CD14-positive monocyte (primary cell): ENCODE measurements at places on chromosomes 1 and 21. TPM values are rescaled to one million over a fixed set of nuclear protein-coding genes. Genes with fewer than 3 reads are reported as not detected.

The ADGRL4 gene
- not detected for polyA plus RNA-seq

The ATP6V1G3 gene
- polyA plus RNA-seq: not detected in 2 replicates

The KCND3 gene
- 0.03 TPM in 1 of 2 replicates, not detected in the other for polyA plus RNA-seq

The C1orf185 gene
- not detected for polyA plus RNA-seq

DNA sequence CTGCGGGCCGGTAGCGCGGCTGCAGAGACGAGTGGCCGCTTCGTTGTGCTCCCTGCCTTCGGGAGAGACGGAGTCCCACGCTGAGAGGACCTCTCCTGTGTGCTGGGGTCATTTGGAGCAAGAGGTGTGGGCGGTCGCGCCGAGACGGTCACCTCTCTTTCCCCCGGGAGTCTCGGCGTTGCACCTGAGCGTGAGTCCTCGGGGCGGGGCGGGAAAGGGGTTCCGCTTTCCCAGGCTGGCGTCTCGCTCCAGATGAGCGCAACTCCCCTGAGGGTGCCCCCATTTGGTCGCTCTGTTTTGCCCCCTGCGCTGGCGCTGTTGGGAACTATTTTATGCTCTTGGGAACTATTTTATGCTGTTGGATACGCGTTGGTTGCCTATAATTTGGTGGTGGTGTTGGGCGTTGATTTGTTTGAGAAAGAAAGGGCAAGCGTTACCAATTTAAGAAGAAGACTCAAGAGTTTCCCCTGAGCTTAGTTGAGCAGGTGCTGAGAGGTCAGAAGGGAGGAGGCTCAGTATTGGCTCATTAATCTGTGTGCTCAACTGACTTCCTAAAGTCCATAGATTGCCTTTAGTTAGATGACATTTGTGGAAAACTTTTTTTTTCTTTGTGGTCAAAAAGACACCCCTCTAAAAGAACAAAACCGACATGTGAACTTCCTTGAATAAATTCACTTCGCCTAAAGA is 683 bp downstream of the LRRC8B start:
- H3K27me3 ChIP-seq: no peaks in the 10 kb centered on the region
- peaks cover 7% of the 10 kb centered on the region for H3K36me3 ChIP-seq
- peak overlapping the region; percentile 98 for H3K27ac ChIP-seq
- DNase-seq: no peak
- peaks cover 15% of the 10 kb centered on the region for H3K4me1 ChIP-seq
- H3K4me3 ChIP-seq: peak overlapping the region; percentile 88

GRCh38 chr1:193054169-193054675 is 4.9 kb downstream of the UCHL5 start:
- peaks cover 14% of the 10 kb centered on the region for H3K36me3 ChIP-seq
- no peak for DNase-seq
- H3K4me1 ChIP-seq: peaks cover 7% of the 10 kb centered on the region
- H3K27ac ChIP-seq: no peak overlapping the region

- no peak for DNase-seq
- H3K36me3 ChIP-seq: no peaks in the 10 kb centered on the region
- H3K27me3 ChIP-seq: no peaks in the 10 kb centered on the region
- no peak overlapping the region for H3K4me3 ChIP-seq
- H3K27ac ChIP-seq: no peak overlapping the region
- no peaks in the 10 kb centered on the region for H3K4me1 ChIP-seq
Observed at GRCh38 chr1:914891-915280, 8.8 kb upstream of the SAMD11 start.

- DNase-seq: peak; percentile 63
- H3K4me3 ChIP-seq: no peak overlapping the region
- H3K27ac ChIP-seq: no peak overlapping the region
- H3K36me3 ChIP-seq: no peaks in the 10 kb centered on the region
- H3K4me1 ChIP-seq: peaks cover 13% of the 10 kb centered on the region
- no peaks in the 10 kb centered on the region for H3K27me3 ChIP-seq
Observed at GRCh38 chr1:178119628-178120027, 25.7 kb downstream of the RASAL2 start.

- no peaks in the 10 kb centered on the region for H3K27me3 ChIP-seq
- no peak for DNase-seq
- H3K27ac ChIP-seq: no peak overlapping the region
Observed at GRCh38 chr21:40714536-40714935, 132.4 kb downstream of the DSCAM start.

DNA sequence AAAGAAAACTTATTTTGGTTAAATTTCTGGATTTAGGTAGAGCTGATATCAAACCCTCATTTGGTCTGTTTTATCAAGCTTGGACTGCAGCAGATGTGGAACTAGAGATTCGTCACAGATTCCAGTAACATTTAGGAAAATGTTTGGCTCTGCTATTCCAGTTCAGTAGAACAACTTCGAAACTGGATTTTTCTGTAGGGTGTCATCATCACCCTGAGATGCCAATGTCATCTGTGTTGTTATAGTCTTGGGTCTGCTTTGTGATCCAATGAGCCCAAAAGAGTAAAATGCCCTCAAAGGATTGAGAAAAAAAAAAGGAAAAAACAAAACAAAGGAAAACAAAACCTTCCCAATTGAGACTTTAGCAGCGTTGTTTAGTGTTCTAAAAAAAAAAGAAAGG is 55.4 kb downstream of the LAMC2 start:
- no peaks in the 10 kb centered on the region for H3K27me3 ChIP-seq
- peaks cover 34% of the 10 kb centered on the region for H3K4me1 ChIP-seq
- DNase-seq: no peak
- H3K36me3 ChIP-seq: no peaks in the 10 kb centered on the region

DNA sequence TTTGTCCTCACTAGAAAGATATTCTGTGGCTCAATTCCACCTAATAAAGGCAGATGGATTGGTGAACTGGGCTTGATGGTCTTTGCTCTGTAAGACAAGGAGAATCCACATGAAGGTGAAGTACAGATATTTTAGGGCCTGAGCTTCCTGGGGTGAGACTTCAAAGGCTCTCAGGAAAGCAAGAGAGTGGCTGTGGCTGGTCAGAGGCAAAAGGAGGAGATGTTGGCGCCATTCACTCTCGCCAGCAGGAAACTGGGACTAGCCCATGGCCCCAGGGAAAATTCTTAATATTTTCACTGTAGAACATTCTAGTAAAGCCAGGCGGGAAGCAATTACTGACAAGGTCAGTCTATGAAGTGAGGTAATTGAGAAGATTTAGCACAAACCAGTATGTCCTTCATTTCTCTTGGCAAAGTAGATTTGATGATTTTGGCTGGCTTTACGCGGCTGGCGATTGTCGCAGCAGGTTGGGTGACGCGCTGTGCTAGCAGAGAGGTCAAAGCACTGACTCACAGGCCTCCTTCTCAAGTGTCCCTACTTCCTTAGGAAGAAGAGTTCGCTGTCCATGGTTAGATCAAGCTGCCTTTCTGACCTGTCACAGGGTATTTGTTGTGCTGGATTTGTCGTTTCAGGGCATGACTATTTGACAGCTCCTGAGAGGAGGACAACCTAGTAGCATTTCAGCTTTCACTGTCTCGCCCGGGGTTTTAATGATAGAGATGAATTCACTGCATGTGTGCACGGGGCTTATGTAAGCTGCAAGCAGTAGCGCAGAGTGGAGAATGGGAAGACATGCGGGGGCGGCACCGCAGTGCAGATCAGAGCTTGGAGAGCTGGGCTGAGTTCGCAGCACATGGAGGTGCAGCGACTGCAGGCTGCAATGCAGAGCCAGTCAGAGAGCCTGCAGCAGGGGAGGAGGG is 32.7 kb downstream of the XCL1 start:
- no peak overlapping the region for H3K4me3 ChIP-seq
- no peaks in the 10 kb centered on the region for H3K27me3 ChIP-seq
- no peaks in the 10 kb centered on the region for H3K36me3 ChIP-seq
- H3K27ac ChIP-seq: no peak overlapping the region

- H3K27me3 ChIP-seq: no peaks in the 10 kb centered on the region
- DNase-seq: no peak
- H3K27ac ChIP-seq: no peak overlapping the region
- H3K36me3 ChIP-seq: no peaks in the 10 kb centered on the region
Observed at GRCh38 chr1:60129911-60130310, 56.3 kb upstream of the C1orf87 start.

DNA sequence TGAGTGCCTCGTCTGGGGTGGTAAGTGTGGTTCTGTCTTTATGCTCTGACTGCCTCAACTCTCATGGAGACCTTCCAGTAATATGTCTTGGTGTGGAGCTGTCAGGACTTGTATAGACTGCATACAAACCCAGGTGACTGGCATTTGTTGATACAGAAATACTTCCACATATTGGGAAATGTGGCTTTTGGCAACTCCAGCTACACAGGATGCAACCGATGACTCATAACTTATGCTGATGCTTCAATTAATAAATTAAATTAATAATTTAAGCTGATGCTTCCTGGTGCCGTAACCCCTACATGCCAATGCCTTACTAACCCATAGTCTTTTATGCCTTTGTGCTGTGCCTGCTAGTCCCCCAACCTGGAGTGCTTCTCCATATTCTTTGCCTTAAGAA is 72.3 kb upstream of the ARTN start:
- H3K4me3 ChIP-seq: no peak overlapping the region
- DNase-seq: peak; percentile 29
- H3K4me1 ChIP-seq: peaks cover 28% of the 10 kb centered on the region
- no peaks in the 10 kb centered on the region for H3K27me3 ChIP-seq
- no peak overlapping the region for H3K27ac ChIP-seq

GRCh38 chr1:15205586-15206346 is 41.3 kb upstream of the FHAD1 start:
- H3K27ac ChIP-seq: no peak overlapping the region
- peaks cover 12% of the 10 kb centered on the region for H3K4me1 ChIP-seq
- no peak for DNase-seq

DNA sequence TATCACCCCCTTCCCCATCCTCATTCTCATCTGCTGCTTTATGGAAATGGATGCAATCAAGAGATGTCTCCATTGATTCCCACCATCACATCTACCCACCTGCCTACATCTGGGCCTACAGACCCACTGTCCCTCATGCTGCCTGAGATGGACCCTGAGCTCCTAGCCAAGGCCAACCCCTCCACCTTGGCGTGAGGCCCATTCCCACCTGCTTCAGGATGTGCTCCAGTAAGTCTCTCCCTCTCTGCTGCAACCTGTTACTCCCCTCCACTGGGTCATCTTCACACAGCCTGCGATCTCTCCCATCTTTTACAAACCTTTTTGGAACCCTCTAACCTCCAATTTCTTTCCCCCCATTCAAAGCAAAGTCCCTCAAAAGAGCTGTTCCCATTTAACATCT is 4.5 kb upstream of the GALE start:
- no peaks in the 10 kb centered on the region for H3K27me3 ChIP-seq
- no peak for DNase-seq
- peaks cover 3% of the 10 kb centered on the region for H3K36me3 ChIP-seq
- H3K4me1 ChIP-seq: peaks cover 62% of the 10 kb centered on the region
- peak overlapping the region; percentile 75 for H3K27ac ChIP-seq

DNA sequence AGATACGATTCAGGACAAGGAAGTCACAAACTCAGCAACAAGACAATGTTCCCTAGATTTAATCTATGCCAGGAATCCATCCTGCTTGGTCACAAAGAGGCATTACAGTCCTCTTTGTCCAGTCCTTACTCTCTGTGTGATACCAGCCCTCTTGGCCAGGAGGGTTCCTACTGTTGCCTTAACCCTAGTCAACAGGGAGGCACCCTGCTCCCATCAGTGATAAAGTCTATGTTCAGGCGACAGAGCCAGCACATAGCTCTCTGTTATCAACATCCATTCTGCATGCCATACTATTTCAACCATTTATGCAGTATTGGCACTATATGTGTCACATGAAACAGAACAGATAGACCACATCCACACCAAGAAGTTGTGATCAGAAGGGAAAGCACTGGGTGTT is 4.4 kb upstream of the NPL start:
- no peaks in the 10 kb centered on the region for H3K36me3 ChIP-seq
- H3K4me3 ChIP-seq: no peak overlapping the region
- H3K4me1 ChIP-seq: peaks cover 12% of the 10 kb centered on the region

- H3K4me1 ChIP-seq: no peaks in the 10 kb centered on the region
- H3K4me3 ChIP-seq: no peak overlapping the region
- H3K36me3 ChIP-seq: no peaks in the 10 kb centered on the region
- H3K27me3 ChIP-seq: no peaks in the 10 kb centered on the region
Observed at GRCh38 chr1:18452550-18452949, 28.2 kb upstream of the KLHDC7A start.
